ENCODE measurements at places on chromosomes 7 and 10.

DNA sequence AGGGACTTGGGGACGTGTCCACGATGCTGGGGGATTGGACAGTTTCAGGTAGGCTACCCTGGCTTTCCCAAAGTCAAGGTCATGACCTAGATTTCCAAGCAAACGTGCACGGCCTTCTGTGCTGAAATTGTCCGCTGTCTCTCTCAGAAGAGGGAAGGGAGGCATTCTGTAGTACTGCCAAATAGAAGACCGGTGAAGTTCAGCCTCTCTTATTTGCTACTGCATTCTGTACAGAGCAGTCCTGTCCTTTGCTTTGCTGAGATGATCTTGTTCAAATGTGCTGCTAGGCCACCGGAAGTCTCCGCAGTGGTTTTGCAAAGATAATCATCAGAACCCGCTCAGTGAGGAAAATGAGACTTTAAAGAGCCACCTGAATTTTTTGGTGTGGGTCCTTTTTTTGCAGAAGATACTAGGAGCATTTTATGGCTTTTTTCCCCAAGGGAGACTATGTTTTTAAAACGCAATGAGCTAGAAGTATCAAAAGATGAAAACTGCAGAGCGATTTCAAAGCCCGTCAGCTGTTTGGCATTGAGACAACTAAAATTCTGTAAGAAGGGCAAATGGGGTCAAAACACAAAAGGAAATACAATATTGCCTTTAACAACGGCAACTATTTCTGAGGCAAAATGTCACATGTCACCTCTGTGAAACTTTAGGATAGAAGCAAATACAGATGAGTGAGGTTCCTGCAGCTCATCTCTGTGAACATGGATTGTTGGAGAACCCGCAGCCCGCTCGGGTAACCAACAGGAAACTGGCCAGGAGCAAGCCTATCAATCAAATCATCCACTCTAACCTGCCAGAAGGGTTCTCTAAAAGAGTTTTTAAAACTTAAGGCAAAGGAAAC lies 1.3 kb upstream of the NMT2 start:
- no peak for DNase-seq

- DNase-seq = peak; percentile 88
These were observed 220.0 kb upstream of the KCND2 start for GRCh38 chr7:120052884-120053382.

GRCh38 chr7:5470167-5470532 lies 46.5 kb upstream of the TNRC18 start:
- no peak for DNase-seq

DNA sequence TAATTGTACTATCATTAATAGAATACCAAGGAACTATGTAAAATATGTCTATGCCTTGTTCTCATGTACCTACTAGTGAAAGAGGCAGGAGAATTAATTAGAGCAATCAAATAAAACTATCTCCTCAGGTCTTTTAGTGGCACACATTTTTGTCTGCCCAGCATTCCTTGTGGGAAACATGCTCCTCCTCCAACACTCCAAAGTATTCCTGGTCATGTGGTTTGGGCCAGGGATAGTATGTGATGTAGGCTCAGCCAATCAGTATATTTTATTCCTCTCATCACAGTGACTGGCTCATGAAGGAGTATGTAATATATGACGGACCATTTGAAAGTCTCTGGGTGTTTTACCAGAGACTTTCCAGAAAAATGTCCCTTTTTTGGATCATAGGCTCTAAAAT lies 16.7 kb upstream of the SYPL1 start:
- no peak for DNase-seq

- DNase-seq = no peak
These were observed 499.5 kb downstream of the SORCS3 start for GRCh38 chr10:105140600-105140999.

GRCh38 chr7:141663081-141663849 lies 38.7 kb downstream of the DENND11 start:
- DNase-seq = no peak

- no peak for DNase-seq
These were observed 102.5 kb downstream of the CYTH3 start for GRCh38 chr7:6169805-6170520.

DNA sequence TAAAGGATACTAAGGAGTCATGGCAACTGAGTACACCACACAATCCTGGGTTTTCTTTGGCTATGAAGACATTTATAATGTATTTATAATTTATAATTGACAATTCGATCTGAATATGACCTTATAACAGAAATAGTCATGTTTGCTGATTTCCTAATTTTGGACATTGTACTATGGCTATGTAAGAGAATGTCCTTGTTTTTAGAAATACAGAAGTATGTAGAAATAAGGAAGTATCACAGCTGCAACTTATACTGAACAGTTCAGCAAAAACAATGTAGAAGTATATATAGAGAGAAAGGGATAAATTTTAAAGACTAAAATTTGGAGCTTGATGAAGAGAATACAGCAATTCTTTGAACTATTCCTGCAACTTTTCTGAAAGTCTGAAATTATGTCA lies 32.6 kb downstream of the PRLHR start:
- DNase-seq = no peak
